Umbilical cord (tissue), 2 donors: ENCODE measurements at places on chromosomes 5 and 9.

DNA sequence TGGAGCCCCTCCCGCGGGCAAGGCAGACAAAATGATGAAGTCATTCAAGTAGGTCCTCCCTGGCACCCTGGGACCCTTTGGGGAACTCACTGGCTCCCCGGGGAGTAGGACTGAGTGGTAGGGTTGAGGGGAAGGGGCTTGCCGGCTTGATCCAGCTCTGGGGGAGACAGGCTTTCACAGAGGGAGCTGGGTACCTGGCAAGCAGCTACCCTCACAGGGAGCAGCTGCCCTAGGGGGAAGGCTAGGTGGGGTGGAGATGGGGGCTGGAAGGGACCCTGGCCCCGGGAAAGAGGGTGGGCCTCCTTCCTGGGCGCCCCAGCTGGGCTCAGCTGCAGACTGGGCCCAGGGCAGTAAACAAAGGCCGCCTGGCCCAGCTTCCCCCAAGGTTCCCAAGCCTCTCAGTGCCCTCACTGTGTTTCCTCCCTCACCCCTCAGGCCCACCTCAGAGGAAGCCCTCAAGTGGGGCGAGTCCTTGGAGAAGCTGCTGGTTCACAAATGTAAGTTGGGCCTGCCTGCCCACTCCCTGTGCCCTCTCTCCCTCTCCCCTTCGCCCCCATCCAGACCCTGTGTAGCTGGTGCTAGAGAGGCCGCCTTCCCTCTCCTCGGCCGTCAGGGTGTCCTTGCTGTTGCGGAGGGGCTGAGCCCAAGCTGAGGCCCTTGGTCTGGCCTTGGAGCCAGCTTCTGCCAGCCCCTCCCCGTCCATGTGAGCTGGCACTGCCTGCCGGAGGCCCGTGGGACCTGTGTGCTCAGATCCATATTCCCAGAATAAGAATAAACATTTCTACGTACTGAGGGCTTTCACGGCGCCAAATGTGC, 131.2 kb downstream of the RGS3 start:
- DNase-seq = no peak

- DNase-seq = no peak
These were observed 291.5 kb downstream of the SEC61B start for GRCh38 chr9:99513441-99514112.

DNA sequence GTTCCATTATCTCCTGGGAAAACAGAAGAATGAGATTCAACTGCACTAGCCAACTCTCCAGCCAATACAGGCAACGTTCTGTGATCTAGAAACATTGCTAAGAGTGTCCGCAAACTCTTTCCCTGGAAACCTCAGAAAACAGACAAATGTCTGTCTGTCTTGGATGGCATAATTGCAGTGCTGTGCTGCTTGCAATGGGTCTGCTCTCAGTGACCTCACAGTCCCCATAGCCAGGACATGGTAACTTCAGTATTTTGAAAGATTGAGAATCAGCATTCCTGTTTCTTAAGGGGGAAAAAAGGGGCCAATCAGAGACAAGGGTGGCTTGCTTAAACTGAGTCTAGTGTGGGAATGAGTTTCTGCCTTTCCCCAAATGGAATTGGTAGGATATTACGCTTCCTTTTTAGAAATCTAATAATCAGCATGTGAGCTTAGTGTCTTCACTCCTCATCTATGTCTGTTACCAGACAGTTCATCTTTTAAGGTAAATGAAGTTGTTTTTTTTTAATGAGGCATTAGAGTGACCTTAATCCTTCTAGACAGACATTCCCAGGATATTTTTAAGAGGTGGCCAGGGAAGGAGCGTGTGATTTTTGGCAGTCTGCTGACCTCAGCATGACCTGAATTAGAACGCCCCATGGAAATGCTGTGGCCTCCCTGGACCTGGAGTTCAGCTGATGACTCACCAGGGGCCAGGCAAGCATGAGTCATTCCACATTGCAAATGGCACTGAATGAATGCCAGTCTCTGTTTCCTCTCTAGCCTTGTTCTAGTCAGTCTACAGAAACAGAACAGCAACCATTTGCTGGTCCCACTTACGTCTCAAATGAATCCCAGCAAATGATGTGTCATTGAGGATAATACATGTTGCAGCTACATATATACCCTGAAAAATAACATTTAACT, 210.2 kb upstream of the ACTBL2 start:
- peak; percentile 86 for DNase-seq

- DNase-seq = no peak
These were observed 439.9 kb downstream of the BRINP1 start for GRCh38 chr9:118929287-118929686.

DNA sequence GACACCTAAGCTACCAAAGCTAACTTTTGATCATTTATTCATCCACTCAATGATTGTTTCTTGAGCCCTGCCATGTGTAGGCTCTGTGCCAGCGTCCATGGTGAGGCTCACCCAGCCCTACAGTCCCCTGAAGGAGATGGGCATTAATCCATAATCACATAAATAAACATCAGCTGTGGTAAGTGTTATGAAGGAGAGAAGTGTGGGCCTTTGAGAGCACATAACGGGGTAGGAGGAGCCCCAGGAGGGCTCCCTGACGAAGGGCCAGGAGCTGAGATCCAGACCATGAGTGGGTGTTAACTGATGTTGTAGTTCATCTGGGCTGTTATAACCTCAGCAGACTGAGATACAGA, 53.9 kb upstream of the AFAP1L1 start:
- DNase-seq = no peak

- DNase-seq = no peak
These were observed 197.9 kb downstream of the SH3GL2 start for GRCh38 chr9:17776735-17777134.

GRCh38 chr9:136901516-136902258, 15.4 kb downstream of the TRAF2 start:
- DNase-seq = no peak

DNA sequence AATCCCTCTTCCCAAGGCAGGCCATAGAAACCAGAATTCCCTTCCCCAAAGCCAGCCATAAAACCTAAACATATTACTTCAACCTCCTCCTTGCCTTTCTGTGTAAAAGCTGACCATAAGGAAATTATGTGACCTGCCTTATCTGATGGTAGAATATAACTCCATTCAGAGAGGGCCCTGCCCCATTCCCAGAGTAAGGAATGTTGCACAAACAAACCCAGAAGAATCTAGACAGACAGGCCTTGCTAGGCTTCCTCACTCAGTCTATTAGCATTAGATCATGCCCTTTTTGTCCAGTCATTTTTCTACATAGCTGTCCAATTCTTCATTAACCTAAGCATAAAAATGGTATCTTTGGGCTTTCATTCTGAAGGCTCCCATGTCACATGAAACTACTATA, 17.8 kb upstream of the IFNB1 start:
- no peak for DNase-seq

GRCh38 chr5:59654691-59655090, 238.8 kb downstream of the PDE4D start:
- no peak for DNase-seq
